ENCODE measurements at places on chromosomes 13 and 19.

DNA sequence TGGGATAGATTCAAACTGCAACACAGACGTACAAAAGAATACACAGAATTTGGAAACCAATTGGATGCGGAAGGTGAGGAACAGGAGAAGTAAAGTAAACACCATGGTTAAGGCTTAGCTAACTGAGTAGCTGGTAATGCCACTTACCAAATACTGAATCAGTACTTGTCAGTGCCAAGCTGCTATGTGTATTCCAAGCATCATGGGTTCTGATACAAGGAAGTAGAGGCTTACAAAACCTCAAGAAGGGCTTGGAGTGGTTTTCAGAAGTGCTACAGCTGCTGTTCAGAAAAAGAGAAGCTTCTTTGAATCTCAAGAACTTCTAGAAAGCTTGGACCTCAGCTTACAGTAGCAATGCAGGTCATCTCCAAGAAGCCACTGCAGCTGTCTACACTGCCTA is 35.9 kb upstream of the DCT start:
- no peak for DNase-seq

GRCh38 chr19:53537121-53537520 is 824 bp upstream of the ZNF331 start:
- no peak for DNase-seq

DNA sequence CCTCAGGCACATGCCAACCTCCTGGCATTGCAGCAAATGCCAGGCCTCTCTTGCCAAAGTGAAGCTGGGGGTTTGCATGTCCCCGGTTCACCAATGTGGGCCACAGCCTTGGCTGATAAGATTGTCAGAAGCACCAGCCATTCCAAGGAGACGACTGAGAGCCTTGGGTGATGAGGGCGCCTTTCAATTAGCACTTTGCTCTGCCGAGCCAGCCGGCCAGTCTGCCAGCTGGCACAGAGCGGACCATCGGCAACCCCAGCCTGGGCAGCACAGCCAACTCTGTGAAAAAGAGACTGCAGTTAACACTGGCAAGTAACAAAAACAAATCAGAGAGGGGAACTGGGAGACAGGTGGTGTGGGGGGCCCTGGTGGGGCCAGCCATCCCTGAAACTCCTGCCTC is 67.3 kb downstream of the EFNB2 start:
- no peak for DNase-seq

DNA sequence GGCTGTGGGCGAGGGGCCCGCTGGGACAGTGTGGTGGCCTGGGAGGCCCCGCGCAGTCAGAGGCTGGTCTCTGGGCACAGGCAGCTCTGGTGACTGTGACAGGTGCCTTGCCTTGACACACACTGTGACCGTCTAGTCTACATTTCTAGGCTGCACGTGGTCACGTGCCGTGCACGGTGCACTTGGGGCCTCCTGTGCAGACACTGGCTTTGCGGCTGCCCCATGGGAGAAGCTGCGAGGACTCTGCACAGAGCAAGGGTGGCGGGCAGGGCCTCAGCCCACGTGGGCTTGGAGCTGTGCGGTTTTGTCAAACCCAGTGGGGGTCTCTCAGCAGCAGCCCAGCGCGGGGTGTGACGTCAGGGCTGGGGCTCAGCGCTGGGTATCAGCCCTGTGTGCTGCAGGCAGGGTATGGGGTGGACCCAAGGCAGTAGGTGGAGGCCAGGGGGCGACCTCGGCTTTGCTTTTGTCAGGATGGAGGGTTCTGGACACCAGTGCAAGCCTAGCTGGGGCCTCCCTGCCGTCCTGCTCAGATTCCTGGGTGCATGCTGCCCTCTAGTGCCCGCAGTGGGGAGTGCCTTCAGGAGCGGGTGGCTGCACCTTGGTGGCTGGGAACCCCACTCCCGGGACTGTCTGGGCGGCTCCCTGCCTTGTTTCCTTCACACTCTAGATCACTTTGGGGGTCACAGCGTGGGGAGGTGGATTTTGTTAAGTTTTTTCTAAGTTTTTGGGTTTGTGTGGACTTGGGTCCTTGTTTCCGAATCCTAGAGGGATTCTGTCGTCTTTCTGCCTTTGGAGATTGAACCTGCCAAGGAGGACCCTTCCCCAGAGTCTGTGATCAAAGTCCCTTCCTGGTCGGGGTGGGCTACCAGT is 62.6 kb downstream of the KDM4B start:
- DNase-seq, result peak; percentile 81

DNA sequence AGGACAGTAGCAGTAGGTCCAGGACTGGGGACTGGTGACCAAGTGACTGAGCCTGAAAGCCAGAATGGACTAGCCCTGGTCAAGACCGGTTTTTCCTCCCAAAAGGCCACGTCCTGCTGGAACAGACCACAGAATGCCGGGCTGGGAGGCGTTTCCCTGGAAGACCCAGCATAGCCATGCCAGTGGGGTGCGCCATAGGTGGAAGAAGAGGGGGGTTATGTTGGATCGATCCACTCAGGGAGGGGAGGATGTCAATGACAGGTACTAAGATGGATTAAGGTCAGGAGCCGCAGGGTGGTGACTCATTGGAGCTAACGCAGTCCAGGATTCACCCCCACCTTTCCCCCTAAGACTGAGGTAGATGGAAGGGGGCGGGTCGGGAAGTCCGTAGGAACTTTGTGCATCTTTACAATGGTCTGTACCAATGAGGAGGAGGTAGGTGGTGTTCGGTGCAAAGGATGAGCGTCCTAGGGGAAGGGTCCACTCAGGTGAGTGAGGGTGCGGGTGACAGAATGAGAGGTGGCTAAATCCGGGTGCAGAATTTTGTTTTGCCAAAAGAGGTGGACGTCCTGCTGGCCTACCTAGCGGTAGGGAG is 21.0 kb downstream of the VASP start:
- DNase-seq, result no peak

DNA sequence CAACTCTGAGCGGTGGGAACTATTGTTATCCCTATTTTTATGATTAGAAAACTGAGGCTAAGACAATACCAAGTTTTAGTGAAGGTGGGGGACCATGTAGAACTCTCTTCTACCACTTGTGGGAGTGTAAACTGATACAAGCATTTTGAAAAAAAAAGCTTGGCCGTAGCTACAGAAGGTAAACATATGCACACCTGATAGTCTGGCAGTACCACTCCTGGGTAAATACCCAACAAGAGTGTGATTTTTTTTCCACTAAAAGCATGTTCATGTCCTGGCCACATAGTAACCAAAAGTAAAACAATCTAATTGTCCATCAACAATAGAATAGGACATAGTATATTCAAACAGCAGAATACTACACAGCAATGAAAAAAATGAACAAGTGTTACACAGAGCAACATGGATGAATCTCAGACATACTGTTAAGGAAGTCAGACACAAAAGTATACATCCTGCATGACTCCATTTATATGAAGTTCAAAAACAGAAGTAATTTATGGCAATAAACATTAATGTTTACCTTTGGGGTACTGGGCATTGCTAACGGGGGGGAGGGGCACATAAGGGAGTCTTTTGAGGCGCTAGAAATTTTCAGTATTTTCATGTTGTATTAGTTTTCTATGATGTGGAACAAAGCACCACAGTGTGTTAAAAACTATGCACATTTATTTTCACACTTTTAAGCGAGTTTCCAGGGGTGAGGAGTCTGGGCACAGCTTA is 6.4 kb upstream of the SPATA13 start:
- no peak for DNase-seq

- DNase-seq, result no peak
Measured at GRCh38 chr13:68076046-68076445, 845.9 kb upstream of the PCDH9 start.

- no peak for DNase-seq
Measured at GRCh38 chr19:45331411-45331810, 8.7 kb upstream of the CKM start.

- peak; percentile 39 for DNase-seq
Measured at GRCh38 chr19:3506384-3507340, 551 bp downstream of the FZR1 start.

DNA sequence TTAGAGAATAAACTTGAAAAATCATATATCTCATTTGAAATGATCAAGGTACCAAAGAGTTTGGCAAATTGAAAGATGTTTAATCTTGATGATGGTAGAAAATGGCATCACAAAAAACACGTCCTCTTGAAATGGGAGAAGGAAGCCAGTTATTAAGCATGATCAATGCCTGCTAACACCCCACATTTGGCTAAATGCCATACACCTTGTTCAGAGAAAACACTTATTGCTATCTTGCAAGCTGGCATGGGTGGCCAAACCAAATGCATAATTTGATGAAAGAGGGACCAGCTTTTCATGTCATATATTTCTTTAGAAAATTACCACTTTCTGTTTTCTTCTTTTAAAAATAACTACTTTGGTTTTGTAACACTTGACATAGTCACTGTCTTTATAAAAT is 141.3 kb downstream of the ZAR1L start:
- DNase-seq, result no peak

GRCh38 chr19:32830231-32831014 is 39.1 kb downstream of the SLC7A9 start:
- no peak for DNase-seq

GRCh38 chr13:95382411-95382810 is 81.2 kb upstream of the ABCC4 start:
- no peak for DNase-seq

DNA sequence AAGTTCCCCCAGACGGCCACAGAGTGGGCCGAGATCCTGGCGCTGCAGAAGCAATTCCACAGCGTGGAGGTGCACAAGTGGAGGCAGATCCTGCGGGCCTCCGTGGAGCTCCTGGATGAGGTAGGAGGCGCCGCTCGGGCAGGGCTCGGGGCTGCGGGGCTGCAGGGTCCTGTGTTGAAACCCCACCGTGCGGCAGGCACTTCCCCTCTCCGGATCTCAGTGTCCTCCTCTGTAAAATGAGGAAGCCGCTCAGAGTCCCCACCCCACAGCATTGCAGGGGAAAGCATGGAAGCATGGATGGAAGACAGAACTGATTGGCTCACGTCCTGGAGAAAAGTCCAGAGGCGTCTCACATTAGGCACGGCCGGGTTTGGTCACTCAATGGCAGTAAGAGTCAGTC is 6.8 kb upstream of the SCN1B start:
- DNase-seq, result no peak

GRCh38 chr19:45766869-45767346 is 2.1 kb downstream of the SIX5 start:
- DNase-seq, result no peak

DNA sequence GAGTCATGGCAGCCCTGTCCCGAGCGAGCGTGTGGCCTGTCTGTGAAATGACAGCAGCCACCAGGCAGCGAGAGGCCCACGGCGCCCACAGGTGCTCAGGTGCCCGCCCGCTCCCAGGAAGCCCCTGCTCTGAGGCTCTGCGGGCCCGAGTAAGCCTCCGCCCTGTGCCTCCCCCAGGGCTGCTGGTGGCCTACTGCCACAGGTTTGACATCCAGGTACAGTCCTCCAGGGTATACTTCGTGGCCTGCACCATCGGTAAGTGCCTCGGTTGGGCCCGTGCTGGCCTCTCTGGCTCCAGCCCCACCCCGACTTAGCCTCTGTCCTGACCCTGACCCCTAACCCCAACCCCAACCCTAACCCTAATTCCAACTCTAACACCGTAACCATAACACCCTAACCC is 15.0 kb upstream of the TMPRSS9 start:
- no peak for DNase-seq

GRCh38 chr19:46137915-46138473 is 10.0 kb upstream of the IGFL2 start:
- no peak for DNase-seq

DNA sequence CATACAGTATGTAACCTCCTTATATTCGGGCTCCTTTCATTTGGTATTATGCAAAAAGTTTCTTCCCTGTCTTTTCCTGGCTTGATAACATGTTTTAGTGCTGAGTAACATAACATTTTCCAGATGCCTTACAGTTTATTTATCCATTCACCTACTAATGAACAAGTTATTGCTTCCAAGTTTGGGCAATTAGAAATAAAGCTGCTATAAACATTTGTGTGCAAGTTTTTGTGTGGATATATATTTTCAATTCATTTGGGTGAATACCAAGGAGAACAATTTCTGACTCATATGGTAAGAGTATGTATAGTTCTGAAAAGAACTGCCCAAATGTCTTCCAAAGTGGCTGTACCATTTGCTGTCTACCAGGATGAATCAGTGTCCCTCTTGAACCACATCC is 360.9 kb downstream of the PCDH17 start:
- no peak for DNase-seq

- no peak for DNase-seq
Measured at GRCh38 chr13:76339649-76340048, 546.6 kb downstream of the KCTD12 start.

GRCh38 chr13:110301606-110302553 is 5.1 kb downstream of the COL4A1 start:
- no peak for DNase-seq

DNA sequence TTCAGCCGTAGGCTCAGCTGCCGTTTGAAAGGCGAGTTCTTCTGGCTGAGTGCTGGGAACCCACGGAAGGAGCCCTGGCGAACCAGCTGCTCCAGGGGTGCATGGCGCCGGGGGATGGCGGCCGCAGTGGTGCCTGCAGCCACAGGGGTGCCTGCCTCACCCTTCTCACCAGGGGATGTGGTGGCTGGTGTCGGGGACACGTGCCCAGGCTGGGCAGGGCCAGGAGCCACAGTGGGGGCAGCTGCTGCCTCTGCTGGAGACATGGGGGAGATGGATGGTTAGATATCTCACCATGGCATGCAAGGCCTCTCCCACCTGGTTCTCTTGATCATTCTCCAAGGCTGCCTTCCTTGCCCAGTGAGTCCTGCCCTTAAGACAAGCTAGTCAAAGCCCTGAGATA is 17.1 kb downstream of the NUMBL start:
- peak; percentile 37 for DNase-seq

GRCh38 chr13:35769812-35770211 is 293.3 kb upstream of the MAB21L1 start:
- no peak for DNase-seq

- DNase-seq, result no peak
Measured at GRCh38 chr19:34118879-34119748, 53.2 kb upstream of the LSM14A start.

DNA sequence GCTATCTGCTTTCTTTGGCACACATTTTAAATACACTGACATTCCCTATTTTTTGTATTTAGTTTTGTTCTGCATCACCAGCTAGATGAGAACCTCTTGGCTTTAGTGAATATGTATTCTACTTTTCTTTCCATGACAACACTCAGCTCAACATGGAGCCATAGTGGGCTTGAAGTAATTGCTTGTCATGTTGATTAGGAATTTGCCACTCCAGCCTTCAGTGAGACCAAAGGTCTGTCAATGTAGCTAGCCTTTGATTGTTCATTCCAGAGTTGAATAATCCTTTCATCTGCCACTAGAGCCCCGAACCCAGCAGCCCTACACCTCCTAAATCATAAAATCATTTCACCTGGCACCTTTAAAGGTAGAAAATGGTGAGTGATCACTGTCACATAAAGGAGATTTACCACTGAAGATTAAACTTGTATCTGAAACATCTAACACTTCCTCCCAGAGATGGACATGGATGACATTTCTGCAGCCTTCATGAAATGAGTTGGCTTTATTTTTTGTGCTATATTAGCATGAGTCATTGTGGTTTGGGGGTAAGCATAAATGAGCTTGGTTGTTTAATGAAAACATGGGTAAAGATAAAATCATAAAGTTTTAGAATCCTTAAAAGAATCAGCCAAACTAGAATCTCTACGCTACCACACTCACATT is 29.2 kb upstream of the GARRE1 start:
- no peak for DNase-seq
